CD4-positive, alpha-beta T cell treated with Interleukin-17A for 1 hour (primary cell): ENCODE measurements at places on chromosomes 1 and 21.
A peak's percentile ranks its signal among the peaks of the same experiment; 100 is the strongest.

- DNase-seq: no peak
Observed at GRCh38 chr1:245933431-245934045, 573.5 kb downstream of the SMYD3 start.

GRCh38 chr1:49045371-49045770 is 268.7 kb upstream of the BEND5 start:
- DNase-seq: no peak

GRCh38 chr21:36504067-36505058 is 24.4 kb upstream of the CLDN14 start:
- peak; percentile 50 for DNase-seq

DNA sequence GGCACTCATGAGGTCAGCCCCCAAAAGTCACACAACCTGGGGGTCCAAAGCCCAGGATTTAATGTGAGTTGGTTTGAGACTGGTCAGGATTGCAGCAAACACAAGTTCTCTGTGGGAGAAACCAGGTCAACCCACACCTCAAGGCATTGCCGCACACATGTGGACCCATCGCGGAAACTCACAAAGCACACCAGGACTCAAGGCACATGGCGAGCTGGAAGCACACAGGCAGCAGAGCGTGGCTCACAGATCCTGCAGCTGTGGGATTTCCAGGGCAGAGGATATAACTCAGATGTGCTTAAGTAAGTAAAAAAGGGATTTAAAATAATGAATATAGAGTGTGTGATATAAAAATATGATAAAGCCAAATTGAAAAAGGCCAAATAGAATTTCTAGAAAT is 51.6 kb upstream of the ADARB1 start:
- DNase-seq: no peak

DNA sequence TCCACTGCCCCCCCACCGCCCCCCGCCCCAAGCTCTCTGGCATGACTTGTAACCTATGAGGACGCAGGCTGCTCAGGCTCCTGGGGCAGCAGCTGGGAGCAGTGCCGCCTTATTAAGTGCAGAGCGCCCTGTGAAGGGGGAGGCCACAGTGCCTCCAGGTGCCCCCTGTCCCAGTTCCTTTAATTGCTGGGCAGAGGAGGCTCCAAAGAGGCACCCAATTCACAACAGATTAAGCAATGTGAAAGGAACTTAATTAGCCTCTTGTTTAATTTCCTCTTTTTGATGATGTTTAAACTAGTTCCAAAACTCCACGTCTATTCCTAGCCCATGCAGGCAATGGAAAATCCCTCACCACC is 3.0 kb downstream of the RXFP4 start:
- no peak for DNase-seq

DNA sequence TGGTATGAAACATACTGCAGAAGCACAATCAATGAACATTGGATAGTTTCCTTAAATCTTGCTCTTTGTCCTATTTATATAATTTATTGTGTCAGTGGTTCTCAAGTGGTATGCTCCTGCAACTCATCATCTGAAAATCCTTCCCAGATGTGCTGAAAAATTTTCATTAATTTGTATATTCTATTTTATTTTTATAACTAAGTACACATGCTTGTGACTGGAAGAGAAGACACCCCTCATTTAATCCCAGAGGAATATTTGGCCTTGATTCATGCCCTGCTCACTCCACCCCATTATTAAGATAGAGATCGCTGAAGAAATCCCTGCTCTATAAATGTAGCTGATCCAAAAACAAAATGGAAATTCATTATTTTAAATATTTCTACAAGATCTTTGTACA is 870.5 kb upstream of the CXADR start:
- DNase-seq: no peak

DNA sequence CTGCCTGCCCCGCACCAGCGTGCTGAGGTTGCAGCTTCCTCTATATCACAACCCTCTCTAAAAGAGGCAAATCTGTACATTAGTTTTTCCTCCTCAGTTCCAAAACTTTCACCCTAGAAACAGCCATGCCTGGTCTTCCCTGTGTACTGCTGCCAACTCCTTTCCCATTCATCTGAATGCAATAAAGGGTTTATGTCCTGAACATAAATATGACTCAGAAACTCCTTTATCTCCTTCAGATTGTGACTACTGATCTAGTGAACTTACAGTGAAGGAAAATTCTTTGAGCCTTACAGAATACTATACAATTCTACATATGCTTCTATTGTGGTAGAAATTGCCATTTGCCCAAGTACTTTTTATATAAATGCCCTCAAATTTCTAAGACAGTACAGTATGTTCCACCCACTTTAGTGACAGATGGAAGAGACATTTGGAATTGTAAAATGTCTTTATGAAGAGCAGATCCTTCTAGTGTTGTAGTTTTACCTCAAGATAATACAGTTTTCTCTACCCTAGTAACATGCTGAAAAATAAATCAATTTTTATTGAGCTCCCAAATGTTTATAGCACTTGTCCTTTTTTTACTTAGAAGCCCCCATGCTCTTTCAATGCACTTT is 345.1 kb upstream of the SNX7 start:
- DNase-seq: no peak

DNA sequence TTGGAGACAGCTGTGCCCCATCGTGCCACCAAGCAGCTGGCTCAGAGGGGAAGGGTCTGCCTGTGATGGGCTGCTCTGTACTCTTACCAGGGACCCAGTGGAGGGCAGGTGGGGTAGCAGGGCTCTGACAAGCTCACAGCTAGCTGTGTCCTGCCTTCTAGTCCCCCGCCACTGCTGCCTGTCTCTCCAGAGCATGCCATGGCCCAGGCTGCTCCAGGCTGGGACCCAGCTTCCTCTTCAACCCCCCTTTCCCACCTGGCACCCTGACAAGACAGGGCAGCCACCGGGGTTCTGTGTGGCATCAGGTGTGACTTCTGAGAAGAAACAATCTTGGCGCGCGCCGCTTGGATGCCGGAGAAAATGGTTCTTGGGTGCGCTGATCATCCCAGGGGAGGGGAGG is 92.3 kb upstream of the ACTL8 start:
- no peak for DNase-seq

DNA sequence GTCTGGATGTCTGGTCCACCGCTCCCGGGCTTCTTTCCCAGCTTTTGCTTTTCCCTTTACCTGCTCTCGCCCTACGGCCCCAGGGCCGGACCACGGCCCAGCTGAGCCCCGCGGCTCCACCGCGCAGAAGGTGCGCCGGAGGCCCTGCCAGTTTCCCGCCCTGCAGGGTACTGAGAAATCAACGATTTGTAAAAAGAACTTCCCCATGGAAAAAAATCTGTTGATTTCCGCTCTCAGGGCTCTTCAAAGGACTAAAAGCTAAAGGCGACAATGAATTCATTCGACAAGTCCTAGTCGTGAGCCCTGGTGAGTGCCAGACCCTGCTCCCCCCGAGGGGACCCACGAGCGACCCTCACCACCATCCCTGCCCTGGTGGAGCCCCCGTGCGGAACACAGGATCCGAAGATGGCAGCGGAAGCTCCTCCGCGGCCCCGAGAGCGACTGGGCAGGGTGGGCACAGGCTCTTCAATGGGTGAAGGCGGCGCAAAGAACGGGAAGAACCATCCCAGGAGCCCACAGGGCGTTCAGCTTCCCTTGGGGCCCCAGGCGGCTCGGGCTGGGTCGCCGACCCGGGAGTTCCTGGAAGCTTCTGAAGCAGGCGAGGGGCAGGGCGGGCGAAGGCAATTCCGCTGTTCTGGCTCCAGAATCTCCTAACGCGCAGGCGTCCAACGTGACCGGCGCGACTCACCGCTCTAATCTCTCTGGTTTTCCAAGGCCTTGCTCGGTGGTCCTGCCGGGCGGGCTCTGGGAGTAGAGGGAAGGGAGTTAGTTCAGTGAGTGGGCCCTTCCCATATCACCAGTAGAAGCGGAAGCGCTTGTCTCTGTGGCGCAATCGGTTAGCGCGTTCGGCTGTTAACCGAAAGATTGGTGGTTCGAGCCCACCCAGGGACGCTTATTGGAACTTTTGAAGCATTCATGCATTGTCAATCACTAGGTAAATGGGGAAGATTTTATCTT is 6.6 kb upstream of the RNU1-2 start:
- peak; percentile 72 for DNase-seq

DNA sequence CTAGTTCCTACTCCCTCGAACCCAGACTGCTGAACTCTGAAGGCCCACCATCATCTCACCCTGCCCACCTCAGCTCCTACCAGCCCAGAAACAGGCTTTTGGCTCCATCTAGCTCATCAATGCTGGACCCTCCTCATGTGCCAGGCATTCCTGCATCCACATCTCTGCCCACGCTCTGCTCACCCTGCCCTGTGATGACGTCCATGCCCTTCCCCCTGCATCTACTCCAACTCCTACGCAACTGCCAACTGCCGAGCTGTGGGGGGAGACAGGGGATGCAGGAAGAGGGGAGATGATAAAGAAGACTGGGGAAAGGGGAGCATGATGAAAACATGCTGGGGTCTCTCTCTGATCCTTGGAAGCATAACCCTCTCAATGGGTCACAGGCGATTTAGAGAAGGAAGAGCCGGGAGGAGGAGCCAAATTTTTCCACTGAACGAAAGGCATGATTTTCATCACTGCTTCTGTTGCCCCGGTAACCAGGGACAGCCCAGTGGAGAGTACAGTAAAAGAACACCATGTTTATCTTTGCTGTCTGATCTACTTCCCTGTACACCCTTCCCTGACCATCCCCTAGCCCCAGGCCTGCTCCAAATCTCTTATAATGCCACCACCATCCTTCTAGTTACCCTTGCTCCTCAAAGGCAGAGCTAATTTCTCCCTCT is 44.3 kb downstream of the CD34 start:
- DNase-seq: peak; percentile 54

- DNase-seq: no peak
Observed at GRCh38 chr1:223750730-223751570, 38.6 kb downstream of the CAPN2 start.

DNA sequence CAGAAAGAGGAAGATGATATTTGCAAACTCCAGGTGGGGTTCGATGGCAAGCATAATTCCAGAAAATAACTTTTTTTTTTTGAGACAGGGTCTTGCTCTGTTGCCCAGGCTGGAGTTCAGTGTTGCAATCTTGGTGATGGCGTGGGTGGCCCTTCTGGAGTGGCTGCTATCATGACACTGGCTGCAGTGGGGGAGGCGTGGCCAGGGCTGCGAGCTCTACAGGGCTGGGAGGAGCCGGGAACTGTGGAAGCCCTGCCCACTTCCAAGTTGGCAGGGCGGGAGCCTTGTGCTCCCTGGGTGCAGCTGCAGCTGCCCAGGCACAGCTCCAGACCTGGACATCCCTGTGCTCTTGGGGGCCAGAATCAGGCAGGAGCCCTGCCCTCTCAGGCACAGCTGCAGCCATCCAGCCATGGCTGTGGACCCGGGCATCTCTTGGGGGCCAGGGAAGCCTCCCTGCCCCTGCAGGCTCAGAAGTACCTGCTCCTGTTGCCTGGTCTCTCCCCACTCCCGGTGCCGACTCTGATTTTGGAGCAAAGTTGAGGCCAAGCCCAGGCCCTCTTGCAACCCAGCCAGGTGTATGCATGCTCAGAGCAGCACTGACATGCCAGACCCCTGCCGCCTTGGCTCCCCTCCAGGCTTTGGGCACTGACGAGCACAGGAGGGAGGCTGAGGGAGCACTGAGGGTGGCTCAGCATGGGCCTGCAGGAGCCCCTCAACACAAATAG is 7.2 kb upstream of the BCL10 start:
- DNase-seq: no peak

DNA sequence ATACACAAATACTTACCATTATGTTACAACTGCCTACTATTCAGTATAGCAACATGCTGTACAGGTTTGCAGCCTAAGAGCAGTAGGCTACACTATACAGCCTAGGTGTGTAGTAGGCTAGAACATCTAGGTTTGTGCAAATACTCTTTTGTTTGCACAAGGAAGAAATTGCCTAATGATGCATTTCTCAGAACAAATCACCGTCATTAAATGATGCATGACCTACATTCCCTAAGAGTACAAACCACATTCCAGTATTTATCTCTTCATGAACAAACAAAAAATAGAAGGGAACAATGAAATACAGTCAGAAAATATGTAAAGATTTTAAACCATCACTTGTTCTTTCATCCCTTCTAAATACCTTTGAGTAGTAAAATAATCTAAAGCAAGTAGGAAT is 109.7 kb upstream of the HP1BP3 start:
- no peak for DNase-seq

DNA sequence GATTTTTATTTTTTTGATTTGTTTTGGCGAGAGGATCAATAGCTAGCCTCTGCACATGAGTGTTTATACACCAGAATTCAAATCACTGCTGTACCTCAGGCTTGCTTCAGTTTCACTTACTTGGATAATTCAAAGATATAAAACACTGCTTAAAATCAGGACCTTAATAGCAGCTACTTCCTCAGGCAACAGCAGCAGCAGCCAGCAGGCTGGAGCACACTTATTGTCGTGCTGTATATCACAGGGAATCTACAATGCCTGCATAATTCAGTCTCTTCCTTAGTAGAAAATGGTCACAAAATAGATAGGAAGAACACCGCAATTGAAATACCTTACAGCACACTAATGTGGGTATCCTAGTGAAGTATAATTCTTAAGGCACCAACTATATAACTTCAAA is 497.3 kb downstream of the NEGR1 start:
- no peak for DNase-seq

DNA sequence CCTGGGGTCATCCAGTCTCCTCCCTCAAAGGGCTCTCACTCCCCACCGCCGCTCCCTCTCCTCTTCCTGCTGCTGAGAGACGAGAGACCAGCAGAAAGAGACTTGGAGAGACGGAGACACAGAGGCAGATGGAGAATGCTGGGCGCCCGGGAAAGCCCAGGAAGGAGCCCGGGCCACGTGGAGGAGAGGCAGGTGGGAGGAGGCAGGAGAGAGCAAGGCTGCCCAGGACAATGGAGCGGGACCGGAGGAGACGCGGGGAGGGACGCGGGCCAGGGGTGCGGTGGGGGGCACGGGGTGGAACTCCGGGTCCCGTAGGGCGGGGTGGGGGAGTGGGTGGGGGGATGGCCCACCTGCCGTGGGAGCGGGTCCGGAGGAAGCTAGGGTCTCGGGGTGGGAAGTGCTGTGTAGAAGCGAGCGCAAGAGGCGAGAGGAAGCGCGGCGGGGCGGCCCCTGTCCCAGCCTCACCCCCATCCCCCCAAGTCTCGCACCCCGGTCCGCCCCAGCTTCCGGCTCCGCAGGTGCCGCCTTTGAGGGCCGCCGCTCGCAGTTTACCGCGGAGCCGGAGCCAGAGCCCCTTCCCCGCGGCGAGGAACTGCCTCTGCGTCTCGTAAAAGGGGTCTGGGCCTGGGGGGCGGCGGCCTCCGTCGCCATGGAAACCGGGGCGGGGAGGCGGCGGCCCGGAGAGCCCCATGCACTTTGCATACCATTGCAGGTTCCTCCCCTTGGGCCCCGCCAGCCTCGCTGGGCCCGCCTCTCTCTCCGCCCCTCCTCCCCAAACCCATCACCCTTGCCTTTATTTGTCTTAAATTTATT is 11.7 kb upstream of the EPHA2 start:
- DNase-seq: peak; percentile 78

- no peak for DNase-seq
Observed at GRCh38 chr1:56336982-56337381, 242.4 kb downstream of the PLPP3 start.

- DNase-seq: no peak
Observed at GRCh38 chr1:41539418-41539805, 54.9 kb upstream of the EDN2 start.
